Activated T-helper 17 cell treated with anti-CD3 and anti-CD28 coated beads, Interleukin-2, amount 50 U/mL, for 72 hours (primary cell): ENCODE measurements at places on chromosomes 5 and 9. TPM values are rescaled to one million over a fixed set of nuclear protein-coding genes. Genes with fewer than 3 reads are reported as not detected.

DNA sequence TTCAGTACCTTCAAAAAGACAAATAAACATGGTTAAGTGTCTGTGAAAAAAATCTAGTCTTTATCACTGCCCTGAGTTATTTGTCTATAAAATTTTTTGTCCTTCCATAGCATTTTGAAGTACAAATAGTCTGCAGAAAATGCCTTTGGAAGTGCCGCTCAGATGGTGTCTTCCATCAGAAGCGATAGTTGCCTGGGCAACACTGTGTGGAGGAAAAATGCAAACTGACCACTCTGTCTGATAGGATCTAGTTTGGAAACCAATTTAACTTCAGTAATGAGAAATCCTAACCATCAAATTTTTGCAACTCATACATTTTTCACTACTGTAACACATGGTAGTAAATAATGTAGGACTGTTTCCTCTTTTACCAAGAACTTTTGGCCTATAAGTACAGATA lies 449.9 kb downstream of the PRELID2 start:
- ATAC-seq: no peak

DNA sequence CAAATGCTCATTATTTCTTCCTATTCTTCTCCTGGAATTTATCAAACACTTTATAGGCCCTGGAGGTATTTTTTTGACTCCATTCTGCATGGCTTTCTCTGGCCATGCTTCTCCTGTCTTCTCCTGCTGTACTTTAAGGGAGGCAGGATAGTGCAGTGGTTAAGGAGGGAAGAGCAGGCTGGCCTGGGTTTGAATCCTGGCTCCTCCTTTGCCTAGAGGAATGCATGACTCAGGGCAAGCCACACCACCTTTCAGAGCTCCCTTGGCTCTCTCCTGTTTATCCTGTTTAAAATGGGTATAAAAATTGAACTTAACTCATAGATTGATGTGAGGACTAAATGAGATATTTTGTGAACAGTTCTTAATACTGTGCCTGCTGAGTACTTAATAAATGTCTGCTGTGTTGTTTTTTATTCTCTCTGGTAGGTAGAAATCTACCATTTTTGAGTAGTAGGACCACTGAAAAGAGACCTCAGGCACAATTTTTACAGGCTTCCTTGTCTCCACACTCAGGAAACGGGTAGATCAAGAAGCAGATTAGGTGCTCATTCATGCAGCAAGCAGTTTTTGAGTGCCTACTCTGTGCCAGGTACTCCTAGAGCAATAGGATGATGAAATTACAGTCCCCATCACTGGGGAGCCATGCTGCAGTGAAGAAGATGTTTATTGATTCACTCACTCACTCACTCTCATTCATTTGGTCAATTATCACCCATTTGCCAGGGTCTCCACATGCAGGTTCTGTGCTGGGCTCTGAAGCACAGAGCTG lies 32.7 kb upstream of the ARAP3 start:
- ATAC-seq: no peak

- ATAC-seq: peak; percentile 90
Measured at GRCh38 chr9:2764353-2764752, 47.0 kb downstream of the KCNV2 start.

GRCh38 chr5:34957857-34958690 lies 28.7 kb downstream of the DNAJC21 start:
- no peak for ATAC-seq

CDK9 gene
- total RNA-seq: 82.8 TPM

ENTPD2 gene
- 0.39 TPM for total RNA-seq

TMEM171 gene
- total RNA-seq: not detected

CD180 gene
- 0.80 TPM for total RNA-seq

NR4A3 gene
- 4.8 TPM for total RNA-seq
